ENCODE measurements at places on chromosomes 3 and 15. TPM values are rescaled to one million over a fixed set of nuclear protein-coding genes. Genes with fewer than 3 reads are reported as not detected.

P2RY1 gene
- total RNA-seq = 0.08 TPM

EFHB gene
- 0.46 TPM for total RNA-seq

PRR20G gene
- total RNA-seq = not detected

CIDEC gene
- total RNA-seq = not detected

RAD51 gene
- total RNA-seq = 30.3 TPM

SOX14 gene
- not detected for total RNA-seq

SLC33A1 gene
- 27.2 TPM for total RNA-seq

SPINT1 gene
- 32.7 TPM for total RNA-seq

GP9 gene
- total RNA-seq = not detected

CP gene
- 5.8 TPM for total RNA-seq

SPRED1 gene
- 29.6 TPM for total RNA-seq

NR1I2 gene
- total RNA-seq = not detected

NEIL1 gene
- total RNA-seq = 3.4 TPM

CD96 gene
- not detected for total RNA-seq

SHF gene
- 3.0 TPM for total RNA-seq
